ENCODE measurements at places on chromosomes 3 and 15.

DNA sequence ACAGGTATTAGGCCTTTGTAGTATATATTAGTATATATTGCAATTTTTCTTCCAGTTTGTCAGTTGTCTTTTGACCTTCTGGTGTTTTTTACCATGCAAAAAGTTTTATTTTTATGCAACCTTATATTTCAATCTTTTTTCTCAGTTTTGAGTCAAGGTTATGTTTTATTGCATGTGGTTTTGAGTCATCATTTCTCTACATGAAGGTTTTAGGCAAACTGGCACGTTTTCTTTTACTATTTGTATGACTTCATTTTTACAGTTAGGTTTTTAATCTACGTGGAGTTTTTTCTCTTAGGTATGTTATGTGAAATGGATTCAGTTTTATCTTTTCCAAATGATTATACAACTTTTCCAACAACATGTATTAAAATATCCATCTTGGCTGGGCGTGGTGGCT is 36.8 kb upstream of the TCAIM start:
- DNase-seq, result no peak

DNA sequence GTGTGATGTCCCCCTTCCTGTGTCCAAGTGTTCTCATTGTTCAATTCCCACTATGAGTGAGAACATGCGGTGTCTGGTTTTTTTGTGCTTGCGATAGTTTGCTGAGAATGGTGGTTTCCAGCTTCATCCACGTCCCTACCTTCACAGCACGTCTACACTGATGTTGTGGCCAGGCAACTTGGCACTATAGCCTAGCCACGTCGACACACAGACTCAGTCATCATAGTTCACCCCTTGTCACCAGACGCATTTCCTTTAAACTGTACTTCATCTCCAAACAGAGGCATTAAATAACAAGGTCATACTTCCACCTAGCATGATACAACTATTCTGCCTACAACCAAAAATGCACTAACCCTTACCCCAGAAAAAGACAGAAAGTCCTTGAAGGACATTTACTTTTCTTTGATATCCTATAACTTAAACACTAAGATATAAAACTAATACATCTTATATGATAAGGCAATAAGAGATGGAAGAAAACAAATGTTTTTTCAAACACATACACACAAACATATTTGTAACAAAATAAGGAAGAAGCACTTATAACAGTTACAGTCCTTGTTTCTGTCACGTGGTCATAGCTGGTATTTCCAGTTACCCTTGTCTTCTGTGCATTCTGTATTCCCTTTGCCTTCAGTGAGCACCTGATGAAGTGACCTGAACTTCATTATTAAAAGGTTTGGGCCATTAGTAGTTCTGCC is 121.4 kb downstream of the KLF13 start:
- no peak for DNase-seq

GRCh38 chr3:111853068-111853467 is 6.0 kb upstream of the PHLDB2 start:
- DNase-seq, result no peak

DNA sequence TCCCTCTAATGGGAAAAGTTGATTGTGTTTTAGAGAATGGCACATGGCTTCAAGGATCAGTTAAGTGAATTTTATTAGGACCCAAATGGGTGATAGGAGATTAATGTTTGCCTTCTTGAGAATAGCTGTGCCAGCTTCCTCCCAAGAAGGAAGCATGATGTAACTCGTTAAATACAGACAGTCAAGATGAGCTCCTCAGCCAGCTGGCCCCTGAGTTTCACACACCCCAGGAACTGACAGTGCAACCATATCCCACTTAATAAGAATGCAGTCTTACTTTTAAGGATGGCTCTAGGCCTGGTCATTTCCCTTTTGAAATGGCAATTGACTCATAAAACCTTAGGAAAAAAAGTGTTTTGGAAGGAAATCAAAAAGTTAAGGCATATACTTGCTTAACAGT is 472.8 kb upstream of the KCNMB2 start:
- DNase-seq, result no peak

DNA sequence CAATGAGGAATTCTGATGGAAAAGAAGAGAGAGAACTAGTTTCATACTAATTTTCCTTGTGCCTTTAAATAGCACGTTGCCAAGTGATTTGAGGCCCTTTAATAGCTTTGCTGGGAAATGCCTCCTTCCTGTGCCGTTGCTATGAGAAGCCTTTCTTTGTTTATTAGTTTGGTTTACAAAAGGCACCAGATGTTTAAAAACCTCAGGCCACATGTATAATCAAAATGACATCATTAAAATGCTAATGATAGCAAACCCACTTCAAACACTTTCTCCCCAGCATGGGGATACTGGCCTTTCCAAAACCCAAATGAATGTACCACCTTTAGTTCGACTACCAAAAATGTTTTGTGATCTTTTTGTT is 50.0 kb upstream of the TBC1D23 start:
- no peak for DNase-seq

GRCh38 chr3:126448893-126449180 is 26.9 kb downstream of the ZXDC start:
- DNase-seq, result no peak

GRCh38 chr3:115186351-115187148 is 39.5 kb upstream of the ZBTB20 start:
- peak; percentile 12 for DNase-seq

DNA sequence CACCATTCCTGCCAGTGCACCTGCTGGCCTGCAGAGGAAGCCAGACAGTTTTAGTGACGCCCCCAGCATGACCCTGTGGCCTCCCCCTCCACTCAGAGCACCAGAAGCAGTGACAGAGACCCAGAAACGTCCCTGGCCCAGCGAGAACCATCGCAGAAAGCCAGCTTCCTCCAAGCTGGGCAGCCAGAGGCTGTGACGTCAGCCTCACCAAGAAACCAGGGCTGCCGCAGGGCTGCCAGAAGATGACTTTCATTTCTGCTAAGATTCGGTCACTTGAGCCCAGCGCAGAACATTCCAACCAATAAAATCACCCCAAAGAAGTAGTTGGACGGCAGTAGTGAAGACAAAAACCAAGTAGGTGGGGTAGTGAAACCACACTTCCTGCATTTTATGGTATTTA is 29.6 kb upstream of the RPL32 start:
- no peak for DNase-seq

DNA sequence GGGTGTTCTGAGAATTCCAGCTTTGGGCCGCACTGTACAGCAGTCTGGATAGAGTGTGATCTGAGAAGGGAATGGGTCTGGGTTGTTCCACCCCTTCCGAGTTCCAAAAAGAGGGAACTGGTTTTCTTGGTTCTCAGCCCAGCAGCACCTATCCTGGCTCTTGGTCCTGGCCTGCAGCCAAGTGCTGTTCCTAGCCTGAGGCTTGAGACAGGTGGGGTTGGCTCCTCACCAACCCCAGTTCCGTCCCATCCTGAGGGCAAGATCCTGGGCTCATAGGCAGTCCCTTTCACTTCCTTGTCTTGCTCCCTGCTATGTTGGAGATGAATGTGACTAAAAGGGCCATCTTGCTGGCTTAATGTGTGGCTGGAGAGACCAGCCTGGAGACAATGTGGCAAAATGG is 15.2 kb downstream of the IVD start:
- no peak for DNase-seq
